ENCODE measurements at places on chromosomes 13 and 19.

DNA sequence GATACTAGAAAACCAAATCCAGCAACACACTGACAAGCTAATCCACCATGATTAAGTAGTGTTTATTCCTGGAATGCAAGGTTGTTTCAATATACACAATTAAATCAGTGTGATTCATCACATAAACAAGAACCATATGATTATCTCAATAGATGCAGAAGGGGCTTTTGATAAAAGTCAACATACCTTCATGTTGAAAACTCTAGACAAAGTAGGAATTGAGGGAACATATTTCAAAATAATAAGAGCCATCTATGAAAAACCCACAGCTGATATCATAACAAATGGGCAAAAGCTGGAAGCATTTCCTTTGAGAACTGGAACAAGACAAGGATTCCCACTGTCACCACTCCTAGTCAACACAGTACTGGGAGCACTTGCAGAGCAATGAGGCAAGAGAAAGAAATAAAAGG is 213.6 kb upstream of the CSNK1A1L start:
- peak; percentile 81 for DNase-seq

DNA sequence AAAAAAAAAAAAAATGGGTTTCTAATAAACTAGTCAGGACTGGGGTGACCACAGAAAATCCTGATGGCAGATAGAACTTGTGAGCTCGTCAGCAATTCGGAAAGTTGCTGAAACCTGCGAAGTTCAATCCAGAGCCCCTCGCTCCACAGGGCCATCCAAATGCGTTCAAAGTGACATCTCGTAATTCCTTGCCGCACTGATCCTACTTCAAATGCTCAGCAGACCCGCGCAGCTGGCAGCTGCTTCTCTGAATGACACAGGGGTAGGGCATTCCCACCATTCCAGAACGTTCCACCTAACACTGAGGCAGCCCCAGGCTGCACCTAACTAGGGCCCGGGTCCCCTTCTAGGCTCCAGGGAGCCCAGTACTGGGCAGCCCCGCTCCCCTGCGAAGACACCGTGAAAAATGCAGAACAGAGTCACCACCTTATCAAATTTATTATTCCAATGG is 4.8 kb upstream of the DAPK3 start:
- no peak for DNase-seq

DNA sequence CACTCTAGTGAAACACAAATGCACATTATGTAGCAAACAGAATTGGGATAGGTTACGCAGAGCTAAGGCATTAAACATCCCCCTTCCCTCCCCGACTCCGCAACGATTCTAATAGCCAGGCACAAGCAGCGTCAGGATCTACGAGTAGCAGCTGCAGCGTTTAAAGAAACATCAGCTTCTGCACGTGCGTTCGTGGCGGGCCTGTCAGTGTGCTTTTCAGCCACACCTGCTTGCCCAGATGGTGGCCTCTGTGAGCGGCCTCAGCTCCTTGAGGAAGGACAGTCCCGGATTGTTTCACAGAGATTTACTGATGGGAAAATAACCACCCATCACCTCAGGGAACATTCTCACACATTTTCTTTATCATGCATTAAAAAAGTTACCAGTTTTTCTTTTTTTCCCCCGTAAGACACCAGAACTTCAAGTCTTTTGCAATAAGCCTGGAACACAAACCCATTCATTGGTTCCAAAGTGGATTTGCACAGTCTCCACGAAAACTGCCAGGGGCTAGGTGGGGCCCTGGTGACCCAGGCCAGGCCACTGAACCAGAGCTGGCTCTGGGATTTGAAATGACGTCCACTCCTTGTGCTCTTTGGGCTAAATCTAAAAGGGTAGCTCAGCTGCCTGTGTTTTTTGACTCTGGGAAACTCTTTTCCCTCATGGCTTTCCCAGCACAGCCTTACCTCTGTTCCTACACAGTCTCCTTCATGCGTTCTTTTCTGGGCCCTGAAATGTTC is 325.5 kb downstream of the KCNRG start:
- DNase-seq: no peak

DNA sequence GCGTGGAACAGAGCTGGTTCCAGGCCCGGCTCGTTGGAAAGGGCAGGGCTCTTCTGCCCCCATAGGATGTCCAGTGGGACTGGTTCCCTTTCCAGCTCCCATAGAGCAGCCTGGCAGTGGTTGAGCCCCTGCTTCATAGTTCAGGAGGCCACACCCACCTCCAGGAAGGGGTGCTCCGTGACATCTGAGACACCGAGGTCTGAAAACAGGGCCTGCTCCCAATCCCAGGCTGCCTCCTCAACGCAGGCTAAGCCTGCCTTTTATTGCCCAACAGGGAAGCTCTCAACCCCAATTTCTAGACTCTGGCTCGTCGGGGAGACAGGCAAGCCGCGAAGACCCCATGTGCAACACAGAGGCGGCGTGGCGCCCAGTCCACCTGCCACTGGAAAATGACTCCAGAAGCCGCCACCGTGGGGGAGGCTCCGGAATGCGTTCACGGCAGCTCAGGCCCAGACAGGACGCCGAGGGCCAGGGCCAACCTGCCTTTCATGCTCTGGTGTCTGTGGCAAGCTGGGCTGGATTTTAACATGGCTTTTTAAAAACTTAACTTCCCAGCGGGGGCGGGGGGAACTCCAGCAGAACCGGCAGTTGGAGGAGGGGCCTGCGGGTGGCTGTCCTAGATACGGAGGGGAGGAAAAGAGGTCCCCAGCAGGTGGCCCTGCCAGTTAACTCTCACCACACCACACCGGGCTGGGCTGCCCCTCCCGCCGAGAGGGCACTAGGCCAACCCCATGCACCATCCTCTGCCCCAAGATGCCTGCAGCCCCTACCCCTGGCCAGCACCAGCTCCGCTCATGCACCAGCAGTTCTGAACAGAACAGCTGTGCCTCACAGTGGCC is 17.9 kb upstream of the TINCR start:
- no peak for DNase-seq

All from AG10803 (cell line).